Sigmoid colon (tissue), 7 donors: ENCODE measurements at places on chromosomes 12 and 14. TPM values are rescaled to one million over a fixed set of nuclear protein-coding genes. Genes with fewer than 3 reads are reported as not detected.

- H3K27me3 ChIP-seq: peaks cover 2% of the 10 kb centered on the region
- no peaks in the 10 kb centered on the region for H3K4me1 ChIP-seq
- H3K36me3 ChIP-seq: no peaks in the 10 kb centered on the region
- DNase-seq: no peak
- H3K4me3 ChIP-seq: no peak overlapping the region
Measured at GRCh38 chr14:104573930-104574329, 5.6 kb upstream of the C14orf180 start.

The MAP1LC3B2 gene
- not detected for total RNA-seq

GRCh38 chr12:69262264-69262974 is 23.1 kb downstream of the CPSF6 start:
- H3K4me3 ChIP-seq: no peak overlapping the region
- no peak for DNase-seq
- peaks cover 43% of the 10 kb centered on the region for H3K36me3 ChIP-seq
- no peaks in the 10 kb centered on the region for H3K27me3 ChIP-seq

- H3K4me1 ChIP-seq: no peaks in the 10 kb centered on the region
- no peak overlapping the region for H3K4me3 ChIP-seq
- no peaks in the 10 kb centered on the region for H3K36me3 ChIP-seq
- no peak for DNase-seq
Measured at GRCh38 chr12:54719691-54720090, 71.5 kb upstream of the DCD start.

GRCh38 chr14:92865674-92866073 is 57.3 kb upstream of the CHGA start:
- no peaks in the 10 kb centered on the region for H3K27me3 ChIP-seq
- no peaks in the 10 kb centered on the region for H3K4me1 ChIP-seq
- H3K4me3 ChIP-seq: no peak overlapping the region
- DNase-seq: no peak

DNA sequence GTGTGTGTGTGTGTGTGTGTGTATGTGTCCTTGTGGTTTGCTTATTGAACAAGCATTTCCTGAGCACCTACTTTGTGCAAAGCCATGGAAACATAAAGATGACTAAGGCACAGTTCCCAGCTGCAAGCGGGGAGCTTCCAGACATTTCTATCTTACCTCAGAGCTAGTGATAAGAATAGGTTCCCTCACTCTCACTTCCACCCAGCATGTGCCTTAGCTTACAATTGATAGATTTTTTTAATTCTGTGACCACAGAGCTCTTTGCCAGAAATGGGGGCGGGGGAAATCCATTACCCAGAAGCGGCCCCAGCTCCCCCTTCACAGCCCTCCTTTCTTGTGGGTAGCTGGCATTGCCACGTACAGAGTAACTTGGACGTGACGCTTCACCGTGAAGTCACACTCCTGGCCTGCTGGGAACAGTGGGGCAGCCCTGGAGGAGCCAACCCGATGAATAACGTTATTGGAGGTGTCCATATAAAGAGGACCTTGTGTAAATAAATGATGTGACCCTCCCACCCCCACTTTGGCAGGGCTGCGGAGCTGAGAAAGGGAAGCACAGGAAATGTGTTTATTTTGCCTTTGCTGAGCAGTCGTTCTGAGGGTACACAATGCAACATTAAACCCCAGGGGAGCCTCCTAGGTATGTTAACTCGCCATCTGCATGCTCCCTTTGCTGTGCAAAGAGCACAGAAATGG is 238.9 kb downstream of the CHST11 start:
- no peaks in the 10 kb centered on the region for H3K27me3 ChIP-seq
- H3K27ac ChIP-seq: no peak overlapping the region
- H3K4me1 ChIP-seq: peaks cover 5% of the 10 kb centered on the region
- H3K36me3 ChIP-seq: no peaks in the 10 kb centered on the region
- H3K4me3 ChIP-seq: no peak overlapping the region

The GPRC5A gene
- 3.1 TPM for total RNA-seq

The HOTAIR gene
- not detected for total RNA-seq

The ATG14 gene
- 19.3 TPM for total RNA-seq
